ENCODE measurements at places on chromosomes 2 and 18.

DNA sequence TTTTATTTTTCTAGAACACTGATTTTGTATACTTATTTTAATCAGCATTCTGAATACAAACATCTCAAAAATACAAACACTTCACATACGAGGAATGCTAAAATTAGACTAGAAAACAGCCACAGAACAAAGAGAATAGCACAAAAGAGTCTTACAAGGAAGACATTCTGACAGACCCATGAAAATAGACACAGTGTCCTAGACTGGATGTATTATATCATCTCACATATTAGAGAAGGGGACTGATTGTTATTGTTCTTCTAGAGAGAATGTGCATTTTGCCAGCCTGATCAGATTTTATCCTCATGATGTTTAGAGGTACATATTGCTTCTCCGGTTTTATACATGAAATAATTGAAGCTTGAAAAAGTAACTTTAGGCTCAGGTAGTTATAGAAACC, 357.9 kb downstream of the DPP10 start:
- no peak for DNase-seq

- no peak for DNase-seq
These were observed 10.9 kb downstream of the MAT2A start for GRCh38 chr2:85549826-85550225.

DNA sequence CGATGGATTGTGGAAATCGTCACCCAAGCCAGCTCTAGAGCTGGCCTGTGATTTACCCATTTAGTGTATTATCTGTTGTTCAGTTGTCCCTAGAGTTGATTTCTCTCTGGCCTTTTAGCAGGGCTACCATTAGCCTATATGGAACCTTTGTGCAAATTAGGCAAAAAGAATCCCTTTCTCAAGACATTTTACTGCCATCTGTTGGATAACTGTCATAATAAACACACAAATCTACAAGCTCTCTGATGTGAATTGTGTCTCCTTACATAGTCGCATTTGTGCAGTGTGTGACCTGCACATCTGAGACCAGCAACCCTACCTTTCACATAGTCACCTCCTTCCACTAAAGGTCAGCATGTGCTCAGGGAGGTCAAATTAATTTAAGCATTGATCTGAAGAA, 34.0 kb downstream of the LOXHD1 start:
- no peak for DNase-seq

GRCh38 chr18:2468051-2468450, 103.3 kb downstream of the METTL4 start:
- no peak for DNase-seq

GRCh38 chr2:48566592-48567310, 36.8 kb downstream of the STON1 start:
- no peak for DNase-seq

- DNase-seq: peak; percentile 47
These were observed 52.4 kb downstream of the PMS1 start for GRCh38 chr2:189836644-189837043.

GRCh38 chr2:34723683-34724082, 1124.6 kb upstream of the FAM98A start:
- no peak for DNase-seq

DNA sequence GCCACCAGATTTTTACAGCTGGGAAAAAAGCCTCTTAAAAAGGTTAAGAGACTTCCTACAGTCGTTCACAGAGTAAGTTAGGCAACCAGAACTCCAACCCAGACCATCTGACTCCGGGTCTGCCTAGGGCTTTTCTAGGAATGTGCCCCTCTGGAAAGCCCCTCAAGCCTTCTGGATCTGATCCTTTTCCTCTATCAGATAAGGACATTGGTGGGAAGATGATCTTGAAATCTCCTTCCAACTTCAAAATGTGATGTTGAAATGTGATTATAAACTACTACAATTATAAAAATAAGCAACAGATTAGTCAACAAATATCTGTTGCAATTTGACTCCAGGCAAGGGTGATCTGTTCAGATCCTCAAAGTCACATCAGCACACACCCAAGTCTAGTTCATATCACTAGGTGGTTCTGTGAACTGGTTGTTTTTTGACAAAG, 270.4 kb downstream of the ARHGAP15 start:
- DNase-seq: no peak

GRCh38 chr18:12307701-12308385, at the start of gene TUBB6:
Gene TUBB6, plus strand, starts transcription at chr18:12308241. Its CDS starts 52 bp downstream, at chr18:12308293.
- DNase-seq: no peak

- no peak for DNase-seq
These were observed 370.2 kb downstream of the NRXN1 start for GRCh38 chr2:50661682-50662081.

DNA sequence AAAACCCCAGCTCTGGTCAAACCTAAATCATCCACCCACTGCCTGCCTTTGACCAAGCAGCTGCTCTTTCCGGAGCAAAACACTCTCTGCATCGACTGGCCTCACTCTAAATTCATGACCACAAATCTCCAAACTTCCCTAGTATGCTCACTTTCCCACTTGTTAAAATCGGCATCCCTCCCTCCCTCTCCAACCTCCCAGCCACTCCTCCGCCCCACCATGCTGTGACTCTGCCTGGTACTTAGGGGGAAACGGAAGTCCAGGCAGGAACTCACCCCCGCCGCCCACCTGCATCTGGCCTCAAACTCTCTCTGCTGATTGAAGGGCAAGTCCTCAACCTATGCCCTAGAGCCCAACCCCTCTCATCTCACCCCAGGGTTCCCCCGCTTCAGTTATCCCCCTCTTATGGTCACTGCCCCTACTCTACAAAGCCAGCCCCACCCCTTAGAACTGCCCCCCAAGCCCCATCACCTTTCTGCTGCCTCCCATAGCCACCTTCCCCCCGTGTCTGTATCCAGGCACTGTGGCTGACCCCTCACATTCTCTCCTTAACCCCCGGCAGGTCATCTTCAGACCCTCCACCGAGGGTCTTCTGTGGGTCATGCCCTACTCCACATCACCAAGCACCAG, 3.8 kb upstream of the ADRA2B start:
- no peak for DNase-seq

- DNase-seq: no peak
These were observed 1.4 kb upstream of the SP140L start for GRCh38 chr2:230325316-230326243.

DNA sequence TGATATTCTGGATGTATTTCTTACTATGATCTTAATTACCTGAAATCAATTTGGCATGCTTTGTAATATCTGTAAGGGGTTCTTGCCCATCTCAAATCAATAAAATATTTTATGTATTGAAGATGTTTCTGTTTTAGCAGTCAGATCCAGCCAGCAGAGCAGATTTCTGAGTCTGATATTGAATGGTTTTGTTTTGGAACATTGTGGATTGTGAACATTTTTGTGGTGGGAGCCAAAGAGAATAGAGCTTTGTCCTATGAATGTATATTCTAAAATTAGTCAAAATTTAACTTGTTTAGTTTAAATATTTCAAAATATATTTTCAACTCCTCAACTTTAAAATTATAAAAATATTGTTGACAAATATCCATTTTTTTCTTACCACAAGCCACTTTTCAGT, 197.0 kb downstream of the UBE2E3 start:
- DNase-seq: no peak

GRCh38 chr2:189157939-189158338, 21.6 kb downstream of the COL5A2 start:
- DNase-seq: no peak

DNA sequence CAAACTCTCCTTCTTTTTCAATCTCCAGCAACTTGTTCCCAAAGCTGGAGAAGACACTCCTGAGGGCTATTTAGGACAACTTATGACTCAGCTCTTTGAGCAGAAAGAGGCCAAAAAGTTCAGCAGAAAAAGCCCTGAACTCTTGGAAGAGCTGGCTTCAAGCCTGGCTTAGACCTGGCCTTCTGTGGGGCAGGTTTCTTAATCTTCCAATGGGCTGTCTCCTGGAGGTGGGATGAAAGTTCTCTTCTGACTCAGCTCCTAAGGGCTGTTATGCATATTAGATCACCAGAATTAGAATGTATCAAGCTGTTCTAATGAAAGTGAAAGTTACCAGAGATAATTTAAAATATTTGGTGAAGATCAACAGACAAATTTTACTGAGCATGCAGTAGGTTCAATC, 129.4 kb downstream of the RAD51AP2 start:
- no peak for DNase-seq

- no peak for DNase-seq
These were observed 1.1 kb downstream of the PREB start for GRCh38 chr2:27133195-27133875.

DNA sequence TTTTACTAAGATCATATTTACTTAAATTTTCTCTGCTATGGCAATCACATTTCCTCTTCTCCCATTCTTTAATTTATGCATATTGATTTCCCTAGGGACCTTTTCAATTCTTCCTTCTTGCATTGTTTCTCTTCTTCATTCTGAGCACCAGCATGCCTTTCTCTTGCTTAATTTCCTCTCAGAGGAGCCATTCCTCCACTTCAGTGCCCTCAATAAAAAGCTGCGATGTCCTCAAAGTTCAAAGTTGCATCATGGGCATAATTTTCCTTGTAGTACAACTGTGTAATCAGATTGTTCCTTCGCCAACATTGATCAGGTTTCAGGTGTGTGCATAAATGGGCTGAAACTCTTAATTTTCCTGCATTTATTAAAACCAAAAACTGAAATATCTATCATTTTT, 21.8 kb upstream of the CD226 start:
- no peak for DNase-seq

DNA sequence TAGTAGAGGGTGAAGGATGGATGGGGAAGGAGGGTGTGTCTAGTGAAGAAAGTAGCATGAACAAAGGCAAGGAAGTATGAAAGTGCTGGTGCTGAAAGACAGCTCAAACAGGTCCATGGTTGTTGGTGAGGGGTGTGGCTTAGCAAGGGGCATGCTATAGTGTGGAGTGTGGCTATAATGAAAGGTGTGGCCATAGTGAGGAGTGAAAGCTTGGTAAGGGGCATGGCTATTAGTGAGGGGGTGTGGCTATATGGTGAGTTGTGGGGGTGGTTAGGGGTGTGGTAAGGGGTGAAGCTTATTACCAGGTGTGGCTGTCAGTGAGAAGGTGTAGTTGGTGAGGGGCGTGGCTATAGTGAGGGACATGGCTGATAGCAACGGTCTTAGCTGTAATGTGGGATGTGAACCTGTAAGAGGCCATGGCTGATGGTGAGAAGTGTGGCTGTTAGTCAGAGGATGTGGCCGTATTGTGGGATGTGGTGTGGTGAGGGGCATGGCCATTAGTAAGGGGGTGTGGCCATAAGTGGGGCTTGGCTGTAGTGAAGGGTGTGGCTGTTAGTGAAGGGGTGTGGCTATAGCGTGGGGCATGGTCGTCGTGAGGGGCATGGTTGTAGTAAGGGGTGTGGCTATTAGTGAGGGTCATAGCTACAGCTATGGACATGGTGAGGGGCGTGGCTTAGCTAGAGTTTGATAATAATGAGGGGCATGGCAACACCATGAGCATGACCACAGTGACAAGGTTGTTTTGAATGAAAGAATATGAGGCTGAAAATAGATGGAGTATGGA, 549.6 kb downstream of the FBXO15 start:
- DNase-seq: no peak

DNA sequence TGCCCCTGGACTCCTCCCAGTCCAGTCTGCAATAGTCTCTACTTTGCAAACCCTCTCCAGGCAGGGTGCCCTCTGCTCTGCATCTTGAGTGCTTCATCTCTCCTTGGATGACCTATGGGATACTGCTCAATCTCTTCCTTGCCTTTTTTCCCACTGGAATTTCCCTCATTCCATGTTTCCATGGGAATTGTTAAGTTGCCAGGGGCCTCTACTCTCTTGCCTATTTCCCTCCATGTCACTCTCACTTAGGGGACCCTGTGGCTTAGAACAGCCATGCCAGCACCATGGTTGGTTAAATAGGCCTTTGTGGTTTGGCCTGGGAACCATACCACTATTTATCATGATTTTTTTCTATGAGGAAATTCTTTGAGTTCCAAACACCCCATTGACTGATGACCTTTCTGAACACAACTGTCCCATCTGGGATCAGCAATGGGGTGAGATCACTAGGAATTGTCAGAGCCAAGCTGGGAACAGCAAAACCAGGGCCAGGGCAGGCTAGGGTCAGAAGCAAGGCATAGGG, 91.4 kb upstream of the RBMS1 start:
- DNase-seq: no peak

GRCh38 chr18:78903436-78904178, 76.0 kb upstream of the SALL3 start:
- DNase-seq: no peak

GRCh38 chr2:153394247-153394646, 84.3 kb downstream of the RPRM start:
- no peak for DNase-seq

GRCh38 chr2:160614391-160614790, 120.8 kb upstream of the RBMS1 start:
- no peak for DNase-seq

DNA sequence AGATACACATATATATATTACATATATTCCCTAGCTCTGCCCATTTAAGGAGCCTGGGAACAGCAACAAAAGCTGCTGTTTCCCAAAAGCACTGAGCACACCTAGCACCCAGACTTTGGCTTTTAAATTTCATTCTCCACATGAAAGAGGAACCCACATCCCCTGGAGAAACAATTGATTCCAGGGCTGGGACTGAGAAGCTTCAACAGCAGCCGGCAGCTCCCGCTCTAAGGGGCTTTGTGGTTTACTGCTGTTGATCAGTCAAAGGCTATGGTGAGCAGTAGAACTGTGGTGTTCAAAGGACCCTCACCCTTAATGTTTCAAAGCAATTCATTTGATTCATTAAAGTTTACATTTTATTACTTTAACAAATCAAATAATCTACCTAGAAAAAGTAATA, 83.3 kb upstream of the SLC66A3 start:
- no peak for DNase-seq

DNA sequence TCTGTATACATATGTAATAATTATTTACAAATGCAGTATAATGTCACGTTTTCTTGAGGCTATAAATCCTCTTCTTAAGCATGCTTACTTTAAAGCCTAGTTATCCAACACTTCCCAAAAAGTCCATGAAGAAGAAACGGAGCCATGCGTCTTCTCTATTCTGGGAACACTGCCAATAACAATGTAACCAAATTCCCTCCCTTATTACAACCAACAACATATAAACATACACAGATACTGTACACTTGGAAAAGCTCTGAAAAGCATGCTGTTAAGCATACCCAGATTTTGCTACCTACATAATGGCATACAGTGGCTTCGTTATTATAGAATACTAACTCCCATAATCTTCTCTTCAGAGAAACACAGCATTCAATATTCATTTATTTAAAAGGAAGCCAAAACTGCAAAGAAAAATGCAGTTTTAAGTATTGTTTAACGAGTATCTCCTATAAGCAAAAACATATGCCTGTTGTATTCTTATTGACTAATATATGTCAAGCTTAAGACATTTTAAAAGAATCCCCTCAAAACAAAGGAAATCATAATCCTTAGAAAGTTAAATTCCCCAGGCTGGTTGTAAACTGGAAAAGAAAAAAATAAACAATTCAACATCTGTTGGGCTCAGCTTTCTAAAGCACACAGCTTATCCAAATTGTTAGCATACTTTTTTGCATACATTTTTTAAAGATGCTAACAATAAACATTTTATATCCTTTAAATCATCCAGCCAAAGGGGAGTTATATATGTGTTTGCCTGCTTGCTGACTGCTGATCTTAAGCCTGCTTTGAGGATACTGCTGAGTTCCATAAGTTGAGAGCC, 83.4 kb downstream of the SLC25A12 start:
- DNase-seq: peak; percentile 32
